NCI-H2171 (cell line): ENCODE measurements at places on chromosomes 4 and X.

GRCh38 chr4:150310159-150310895 lies 232.1 kb downstream of the DCLK2 start:
- no peak for DNase-seq

- DNase-seq = no peak
Observed at GRCh38 chr4:181957088-181957487, 286.1 kb upstream of the TENM3 start.

GRCh38 chr4:115973768-115974167 lies 860.3 kb upstream of the NDST4 start:
- no peak for DNase-seq

DNA sequence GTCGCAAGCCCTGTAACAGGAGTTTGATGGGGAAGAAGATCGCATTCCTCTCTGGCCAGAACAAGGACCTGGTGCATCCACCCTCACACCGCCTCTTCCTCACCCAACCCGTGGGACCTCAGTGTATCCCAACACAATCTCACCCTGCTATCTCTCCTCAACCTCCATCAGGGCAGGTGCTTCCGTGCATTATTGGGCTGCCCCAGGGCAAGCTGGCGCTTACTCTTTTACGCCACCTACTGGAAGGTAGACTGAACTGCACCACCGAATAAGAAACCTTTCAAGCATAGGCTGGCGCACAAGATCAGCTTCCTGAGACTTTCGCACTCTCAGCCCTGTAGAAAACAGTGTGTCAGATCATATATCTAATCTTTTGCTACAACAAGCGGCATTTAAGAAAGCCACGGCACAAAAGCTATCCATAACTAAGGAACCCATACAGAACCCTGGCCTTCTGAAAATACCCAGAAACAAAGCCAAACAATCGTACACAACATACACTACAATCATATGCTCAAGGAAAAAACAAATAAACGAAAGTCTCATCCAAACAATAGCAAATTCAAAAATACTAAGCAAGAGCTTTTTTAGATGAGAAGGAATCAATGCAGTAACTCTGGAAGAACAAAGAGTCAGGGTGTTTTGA lies 209.3 kb downstream of the UGT8 start:
- DNase-seq = no peak

DNA sequence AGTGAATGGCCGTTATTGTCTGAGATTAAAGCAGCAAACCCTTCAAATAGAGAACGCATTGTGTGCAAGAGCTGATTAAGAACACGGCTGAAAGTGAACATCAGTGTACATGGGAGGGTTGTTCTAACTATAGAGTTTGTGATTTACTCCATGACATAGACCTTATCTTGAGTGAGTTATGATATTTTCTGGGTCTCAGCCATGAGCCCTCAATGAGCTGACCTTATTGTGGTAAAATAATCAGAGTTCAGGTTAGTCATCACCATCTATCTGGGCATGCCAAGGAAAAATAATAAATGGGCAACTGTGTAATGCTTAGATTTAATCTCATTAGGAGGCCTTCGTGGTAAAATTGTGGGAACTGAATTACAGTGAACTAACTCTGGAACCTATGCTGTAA lies 33.2 kb upstream of the CLDN24 start:
- no peak for DNase-seq

DNA sequence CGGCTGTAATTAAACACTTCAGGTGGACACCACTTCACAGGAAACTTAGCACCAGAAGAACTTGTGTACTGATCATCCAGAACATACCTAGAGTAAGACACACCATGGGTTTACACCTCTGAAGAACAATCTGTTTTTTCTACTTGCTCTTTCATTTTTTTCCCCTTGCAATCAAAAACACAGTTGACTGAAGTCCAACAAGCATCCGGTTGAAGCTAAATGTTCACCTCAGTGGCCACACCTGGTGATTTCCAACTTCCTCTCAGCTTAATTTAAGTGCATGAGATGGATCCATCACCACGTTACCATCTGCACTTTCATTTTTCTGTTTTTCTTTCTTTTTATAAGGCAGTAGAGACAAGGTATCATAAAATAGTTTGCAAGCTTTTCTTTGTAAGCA lies 4.9 kb upstream of the TXK start:
- DNase-seq = no peak

- no peak for DNase-seq
Observed at GRCh38 chr4:107196312-107196711, 160.2 kb upstream of the DKK2 start.

DNA sequence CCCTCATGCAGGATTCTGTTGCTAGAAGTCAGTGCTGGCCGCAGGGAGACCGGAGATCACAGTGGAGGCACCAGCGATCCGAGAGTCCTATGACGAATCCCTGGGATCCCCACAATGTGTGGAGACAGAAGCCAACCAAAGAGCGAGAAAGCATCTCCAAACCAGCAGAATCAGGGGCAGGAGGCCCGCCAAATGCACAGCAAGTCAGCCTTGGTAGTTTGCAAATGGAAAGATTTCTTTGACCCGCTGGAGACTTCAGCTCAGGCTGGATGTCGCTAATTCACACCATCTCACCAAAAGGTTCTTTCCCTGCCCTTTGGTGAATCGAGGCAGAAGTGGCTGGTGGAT lies 505 bp upstream of the PKD2 start:
- DNase-seq = no peak

DNA sequence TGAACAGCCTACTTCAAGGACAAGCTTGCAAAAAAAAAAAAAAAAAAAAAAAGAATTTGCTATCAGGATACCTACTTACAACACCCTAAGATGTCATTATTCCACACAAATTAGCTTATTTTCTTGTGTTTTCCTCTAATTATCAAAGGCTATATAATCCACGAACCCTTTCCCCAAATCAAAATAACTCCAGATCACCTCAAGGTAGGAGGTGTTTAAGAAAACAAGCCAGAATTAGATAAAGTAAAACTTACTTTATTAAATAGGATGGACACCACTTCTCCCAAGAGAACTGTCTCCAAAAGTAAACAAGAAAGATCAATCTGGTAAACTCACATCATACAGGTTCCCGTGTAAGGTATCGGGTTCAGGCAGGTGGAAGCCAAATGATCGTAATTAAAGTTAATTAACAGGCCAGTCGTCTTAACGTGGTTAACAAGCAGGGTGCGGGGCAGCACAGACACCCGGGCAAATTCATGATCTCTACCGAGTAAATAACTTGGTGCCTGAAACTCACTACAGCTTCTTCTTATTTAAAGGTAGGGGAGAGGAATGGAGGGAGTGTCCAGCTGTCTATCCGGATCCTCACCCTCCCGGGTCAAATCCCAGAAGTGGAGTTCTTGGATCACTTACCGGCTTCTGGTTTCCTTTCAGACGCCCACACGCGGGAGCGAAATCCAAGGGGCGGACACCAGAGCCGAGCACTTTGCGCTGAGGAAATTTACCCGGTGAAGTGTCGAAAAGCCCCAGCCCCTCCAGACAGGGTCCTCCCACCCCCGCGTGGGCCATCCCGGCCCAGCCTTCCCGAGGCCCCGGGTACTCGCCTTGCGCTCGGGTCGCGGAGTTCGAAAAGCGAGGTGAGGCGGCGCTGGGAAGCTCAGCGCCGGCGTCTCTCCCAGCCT lies 708 bp downstream of the ARAP2 start:
- peak; percentile 12 for DNase-seq

GRCh38 chr4:123817025-123817688 lies 420.6 kb downstream of the SPRY1 start:
- no peak for DNase-seq

DNA sequence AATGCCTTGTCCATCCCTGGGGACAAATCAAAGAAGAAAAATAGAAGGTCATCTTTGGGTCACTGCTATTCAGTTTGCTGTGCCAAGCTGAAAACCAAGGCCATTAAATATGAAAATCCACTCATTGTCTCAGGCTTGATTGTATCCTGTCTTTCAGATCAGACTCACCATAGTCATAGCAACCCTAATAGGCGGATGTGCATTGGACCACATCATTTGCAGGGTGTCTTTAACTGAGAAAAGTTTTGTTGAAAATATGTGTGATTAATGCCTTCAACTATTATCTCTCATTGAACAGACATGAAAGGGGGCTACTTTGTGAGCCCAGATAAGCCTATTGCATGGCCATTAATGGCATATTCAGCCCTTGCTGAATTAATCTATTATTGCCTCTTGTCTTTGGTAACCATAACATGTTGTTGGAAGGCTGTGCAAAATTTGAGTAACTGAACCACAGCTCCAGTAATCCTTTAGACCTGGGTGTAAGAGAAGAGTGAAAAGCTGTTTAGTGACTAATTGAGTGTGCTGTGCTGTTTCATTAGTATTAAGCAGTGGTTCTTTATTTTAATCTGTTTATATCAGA lies 453.6 kb upstream of the EPHA5 start:
- no peak for DNase-seq

DNA sequence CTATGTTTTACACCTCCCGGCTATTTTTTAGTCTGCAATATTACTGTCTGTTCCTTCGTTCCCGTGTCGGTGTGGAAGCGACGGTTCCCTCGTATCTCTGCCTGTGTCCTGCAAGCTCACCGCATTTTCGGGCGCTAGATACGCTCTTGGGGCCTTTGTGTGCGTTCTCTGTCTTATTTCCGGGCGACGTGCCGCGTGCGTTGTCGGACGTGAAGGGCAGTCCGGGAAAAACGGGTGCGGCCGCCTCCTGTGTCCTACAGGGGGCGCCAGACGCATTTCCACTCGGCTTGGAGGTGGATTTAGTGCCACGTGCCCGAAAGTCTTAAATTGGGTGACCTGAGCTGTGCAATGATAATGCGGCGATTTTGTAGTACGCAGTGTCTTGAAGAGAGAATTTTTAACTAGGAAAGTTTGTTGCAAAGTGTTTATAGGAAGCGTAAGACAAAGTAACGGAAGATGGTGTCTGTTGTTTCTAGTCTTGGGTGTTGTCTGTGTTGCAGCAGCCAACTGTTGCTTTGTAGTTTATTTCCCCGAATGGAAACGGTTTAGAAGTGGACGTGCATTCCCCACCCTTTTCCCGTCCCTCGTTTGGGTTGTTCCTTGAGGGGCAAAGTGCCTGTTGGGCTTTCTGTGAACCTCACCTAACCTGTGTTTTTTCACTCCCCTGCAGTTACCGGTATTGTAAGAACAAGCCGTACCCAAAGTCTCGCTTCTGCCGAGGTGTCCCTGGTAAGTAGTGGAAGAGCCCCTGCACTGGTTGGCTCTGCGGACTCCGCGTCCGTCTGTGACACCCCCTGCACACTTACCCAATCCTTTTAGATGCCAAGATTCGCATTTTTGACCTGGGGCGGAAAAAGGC lies 720 bp downstream of the RPL10 start:
- peak; percentile 37 for DNase-seq

- no peak for DNase-seq
Observed at GRCh38 chr4:133058701-133059100, 90.4 kb upstream of the PCDH10 start.

GRCh38 chr4:150852216-150852615 lies 162.9 kb downstream of the LRBA start:
- no peak for DNase-seq

DNA sequence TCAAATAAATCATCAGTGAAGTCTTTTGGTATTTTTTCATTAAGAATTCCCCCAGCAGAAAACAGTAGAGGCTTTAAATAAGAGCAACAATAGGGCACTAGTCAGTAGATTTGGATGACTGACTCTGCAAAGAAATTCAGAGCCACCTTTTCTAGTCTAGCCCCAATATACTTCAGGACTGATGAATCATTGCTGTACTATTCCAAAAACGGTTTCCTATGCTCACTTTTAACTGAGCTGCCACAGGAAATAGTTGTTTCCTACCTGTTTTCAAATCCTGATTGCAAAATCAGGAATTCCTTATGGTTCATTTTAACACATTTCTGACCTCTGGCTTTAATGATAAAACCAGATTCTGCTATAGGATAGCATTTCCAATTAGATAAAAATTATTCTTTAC lies 171.6 kb downstream of the NR3C2 start:
- DNase-seq = no peak

DNA sequence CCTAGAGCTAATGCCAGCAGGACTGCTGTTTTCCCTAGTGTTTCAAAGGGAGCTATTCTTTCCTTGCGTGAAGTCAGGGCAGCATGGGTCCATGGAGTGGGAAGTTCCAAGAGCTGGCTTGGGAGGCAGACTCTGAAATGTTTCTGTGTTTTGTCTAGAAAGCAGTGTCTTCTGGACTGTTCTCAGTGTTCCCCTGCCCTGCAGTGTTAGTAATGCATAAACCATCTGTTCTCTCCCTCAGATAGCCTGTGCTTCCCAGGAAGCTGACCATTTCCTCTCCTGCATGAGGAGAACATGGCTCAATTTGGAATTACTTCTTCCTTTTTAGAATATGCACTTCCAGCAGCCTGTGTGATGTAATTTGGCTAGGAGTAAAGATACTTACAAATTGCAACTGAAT lies 116.7 kb upstream of the CXCL13 start:
- DNase-seq = no peak

- DNase-seq = peak; percentile 65
Observed at GRCh38 chr4:52861879-52862616, at the start of gene RASL11B. Gene RASL11B, plus strand, starts transcription at chr4:52862317. Its CDS starts 191 bp downstream, at chr4:52862508.
